NCI-H1417 (cell line): ENCODE measurements at places on chromosomes 5 and 9.

DNA sequence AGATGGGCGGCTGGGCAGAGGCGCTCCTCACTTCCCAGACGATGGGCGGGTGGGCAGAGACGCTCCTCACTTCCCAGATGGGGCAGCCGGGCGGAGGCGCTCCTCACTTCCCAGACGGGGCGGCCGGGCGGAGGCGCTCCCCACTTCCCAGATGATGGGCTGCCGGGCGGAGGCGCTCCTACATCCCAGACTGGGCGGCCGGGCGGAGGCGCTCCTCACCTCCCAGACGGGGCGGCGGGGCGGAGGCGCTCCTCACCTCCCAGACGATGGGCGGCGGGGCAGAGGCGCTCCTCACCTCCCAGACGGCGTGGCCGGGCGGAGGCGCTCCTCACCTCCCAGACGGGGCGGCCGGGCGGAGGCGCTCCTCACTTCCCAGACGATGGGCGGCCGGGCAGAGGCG is 140.2 kb downstream of the WDR70 start:
- no peak for DNase-seq

DNA sequence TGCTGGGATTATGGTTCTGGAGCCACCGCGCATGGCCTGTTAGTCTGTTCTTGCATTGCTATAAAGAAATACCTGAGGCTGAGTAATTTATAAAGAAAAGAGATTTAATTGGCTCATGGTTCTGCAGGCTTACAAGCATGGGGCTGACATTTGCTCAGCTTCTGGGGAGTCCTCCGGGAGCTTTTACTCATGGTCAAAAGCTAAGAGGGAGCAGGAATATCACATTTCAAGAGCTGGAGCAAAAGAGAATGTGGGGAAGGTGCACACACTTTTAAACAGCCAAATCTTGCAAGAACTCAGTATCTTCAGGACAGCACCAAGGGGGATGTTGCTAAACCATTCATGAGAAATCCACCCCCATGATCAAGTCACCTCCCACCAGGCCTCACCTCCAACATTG is 12.1 kb downstream of the JAK2 start:
- no peak for DNase-seq

- no peak for DNase-seq
Observed at GRCh38 chr5:167530548-167530947, 760.9 kb upstream of the WWC1 start.

- no peak for DNase-seq
Observed at GRCh38 chr5:176400382-176401156, 12.0 kb downstream of the HIGD2A start.

GRCh38 chr5:159051421-159052282 is 48.1 kb downstream of the EBF1 start:
- no peak for DNase-seq
